EH (cell line): ENCODE measurements at places on chromosomes 3 and 15.

DNA sequence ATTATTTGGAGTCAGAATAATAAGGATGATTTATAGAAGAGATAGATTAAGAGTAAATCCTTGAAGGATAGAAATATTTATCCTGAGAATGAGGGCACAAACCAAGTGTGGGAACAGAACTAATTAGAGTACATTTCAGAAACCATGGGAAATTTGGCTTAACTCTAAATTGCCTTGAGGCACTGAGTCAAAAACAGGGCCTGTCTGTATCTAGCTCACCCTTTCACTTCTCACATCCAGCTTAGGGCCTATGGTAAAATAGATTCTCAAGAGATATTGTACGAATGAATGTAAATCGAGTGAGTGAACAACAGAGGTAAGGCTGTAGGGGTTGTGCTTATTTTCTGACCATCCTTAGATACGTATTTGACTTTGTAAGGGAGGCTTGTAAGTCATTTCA lies 586.1 kb upstream of the DPPA4 start:
- DNase-seq: peak; percentile 72

- peak; percentile 71 for DNase-seq
These were observed 114.6 kb downstream of the NFKBIZ start for GRCh38 chr3:101963902-101964362.

- DNase-seq: no peak
These were observed at the start of gene GRIP2 for GRCh38 chr3:14539742-14540491. Gene GRIP2, minus strand, starts transcription at chr3:14540342. Its CDS starts 34 bp downstream, at chr3:14540308.

DNA sequence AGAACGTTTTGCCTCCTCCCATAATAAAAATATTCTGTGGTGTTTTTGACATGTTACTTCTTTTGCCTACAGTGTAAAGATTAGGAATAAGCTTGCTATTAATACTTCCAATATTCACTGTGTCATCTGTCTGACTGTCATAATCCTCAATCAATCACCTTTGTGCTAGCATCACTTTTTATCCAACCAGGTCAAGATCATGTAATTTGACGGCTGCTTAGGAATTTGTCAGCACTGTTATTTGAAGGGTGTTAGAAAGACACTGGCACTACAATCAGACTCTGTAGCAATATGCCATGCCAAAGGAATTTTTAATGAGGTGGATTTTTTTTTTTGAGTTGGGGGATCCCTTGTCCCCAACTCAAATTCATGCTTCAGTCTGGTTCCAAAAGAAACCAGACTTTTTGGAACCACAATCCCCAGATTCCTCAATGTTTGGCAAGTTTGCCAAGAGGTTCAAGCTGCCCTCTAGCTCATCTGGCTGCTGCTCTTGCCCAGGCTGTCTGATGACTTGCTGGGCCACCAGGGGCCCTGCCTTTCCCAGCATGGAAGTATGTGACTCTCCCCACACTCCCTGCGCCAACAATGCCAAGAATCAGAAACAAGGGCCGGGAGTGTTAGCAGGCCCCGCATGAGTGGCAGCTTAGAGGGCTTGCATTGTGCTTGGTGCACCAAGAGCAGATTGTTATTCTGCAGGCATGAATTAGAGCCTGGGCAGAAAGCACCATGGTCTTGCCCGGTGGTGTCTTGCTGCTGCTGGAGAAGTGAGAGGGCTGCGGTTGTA lies 58.6 kb upstream of the TSC22D2 start:
- peak; percentile 68 for DNase-seq

DNA sequence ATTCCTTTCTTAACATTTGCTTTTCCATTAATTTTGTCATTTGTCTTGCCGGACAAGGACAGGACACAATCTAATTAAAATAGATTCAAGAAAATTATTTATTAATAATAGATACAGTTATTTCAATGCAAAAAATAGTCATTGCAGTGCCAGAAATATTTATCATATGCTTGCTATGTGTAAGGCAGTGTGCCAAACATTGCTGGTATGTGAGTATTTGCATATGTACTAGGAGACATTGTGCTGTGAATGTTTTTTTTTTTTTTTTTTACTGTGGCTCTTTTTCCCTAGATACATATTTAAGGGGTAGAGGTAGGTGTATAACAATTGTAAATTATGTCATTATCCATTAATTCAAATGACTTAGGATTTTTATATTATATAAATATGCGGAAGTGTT lies 23.3 kb downstream of the SPRED1 start:
- peak; percentile 66 for DNase-seq

DNA sequence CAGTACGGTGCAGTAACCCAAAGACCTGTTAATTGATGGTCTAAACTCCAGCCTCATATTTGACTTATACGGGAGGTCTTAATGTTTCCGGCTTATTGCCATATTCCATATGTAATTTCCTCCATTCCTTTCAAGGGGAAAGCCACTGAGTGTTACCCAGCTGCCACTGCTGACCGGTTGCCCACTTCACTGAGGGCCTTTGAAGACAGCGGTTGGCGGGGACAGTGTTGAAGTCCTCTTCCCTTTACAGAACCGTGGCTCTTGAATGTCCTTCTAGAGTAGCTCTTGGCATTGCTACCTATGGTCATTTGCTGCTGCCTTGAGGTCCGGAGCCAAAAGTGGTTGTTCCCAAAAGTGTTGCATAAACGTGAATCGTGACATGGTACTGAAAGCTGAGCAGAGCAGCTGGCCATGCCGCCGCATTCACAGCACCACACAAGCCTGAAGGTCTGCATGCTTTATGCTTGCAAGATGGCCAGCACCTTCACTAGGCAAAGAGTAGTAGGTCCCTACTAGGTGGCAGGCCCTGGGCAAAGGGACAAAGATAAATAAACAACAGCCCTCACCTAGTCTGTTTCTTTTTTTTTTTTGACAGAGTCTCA lies 51.7 kb upstream of the CTDSPL start:
- no peak for DNase-seq

- peak; percentile 59 for DNase-seq
These were observed 250.5 kb downstream of the UACA start for GRCh38 chr15:70512772-70513362.

DNA sequence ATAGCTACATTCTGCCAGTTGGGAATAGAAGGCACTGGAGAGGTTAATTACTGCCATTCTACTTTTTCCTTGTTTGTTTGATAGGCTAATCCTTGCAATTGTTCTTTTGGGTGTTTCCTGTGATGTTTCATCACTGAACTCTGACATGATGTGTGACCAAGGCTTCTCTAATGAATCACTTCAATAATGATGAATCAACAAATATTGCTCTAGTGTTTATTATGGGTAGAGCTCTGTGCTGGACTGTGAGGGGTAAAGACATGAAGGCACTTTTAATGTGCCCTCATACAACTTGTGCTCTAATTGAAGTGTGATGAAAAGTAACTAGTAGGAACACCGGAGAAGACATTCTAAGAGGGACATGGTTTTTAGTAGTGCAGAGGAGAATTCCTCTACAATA lies 233.6 kb downstream of the WDR72 start:
- no peak for DNase-seq

GRCh38 chr15:68775671-68776476 lies 44.8 kb downstream of the ANP32A start:
- DNase-seq: peak; percentile 16

DNA sequence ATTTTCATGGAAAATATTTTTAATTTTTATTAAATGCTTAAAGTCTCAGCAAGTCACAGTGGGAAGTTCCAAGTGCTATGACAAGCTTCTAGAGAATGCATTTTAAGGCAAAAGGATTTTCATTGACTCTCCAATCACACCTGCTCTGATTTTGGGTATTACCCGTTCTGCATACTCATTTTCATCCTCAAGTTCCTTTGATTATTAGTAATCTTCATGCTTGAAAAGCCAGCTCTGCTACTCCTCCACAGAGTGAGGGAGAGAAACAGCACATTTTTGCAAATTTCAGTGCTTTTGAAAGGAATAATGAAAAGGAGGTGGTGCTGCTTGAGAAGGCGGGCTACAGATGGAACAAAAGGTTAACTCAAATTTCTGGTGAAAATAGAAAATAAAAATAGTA lies 450.7 kb downstream of the NSUN3 start:
- DNase-seq: no peak

GRCh38 chr3:184323696-184324095 lies 9.3 kb downstream of the EIF4G1 start:
- DNase-seq: no peak

- DNase-seq: no peak
These were observed 25.9 kb downstream of the HSPBAP1 start for GRCh38 chr3:122767540-122768372.

- no peak for DNase-seq
These were observed 2.6 kb upstream of the ACOX2 start for GRCh38 chr3:58539626-58540025.

DNA sequence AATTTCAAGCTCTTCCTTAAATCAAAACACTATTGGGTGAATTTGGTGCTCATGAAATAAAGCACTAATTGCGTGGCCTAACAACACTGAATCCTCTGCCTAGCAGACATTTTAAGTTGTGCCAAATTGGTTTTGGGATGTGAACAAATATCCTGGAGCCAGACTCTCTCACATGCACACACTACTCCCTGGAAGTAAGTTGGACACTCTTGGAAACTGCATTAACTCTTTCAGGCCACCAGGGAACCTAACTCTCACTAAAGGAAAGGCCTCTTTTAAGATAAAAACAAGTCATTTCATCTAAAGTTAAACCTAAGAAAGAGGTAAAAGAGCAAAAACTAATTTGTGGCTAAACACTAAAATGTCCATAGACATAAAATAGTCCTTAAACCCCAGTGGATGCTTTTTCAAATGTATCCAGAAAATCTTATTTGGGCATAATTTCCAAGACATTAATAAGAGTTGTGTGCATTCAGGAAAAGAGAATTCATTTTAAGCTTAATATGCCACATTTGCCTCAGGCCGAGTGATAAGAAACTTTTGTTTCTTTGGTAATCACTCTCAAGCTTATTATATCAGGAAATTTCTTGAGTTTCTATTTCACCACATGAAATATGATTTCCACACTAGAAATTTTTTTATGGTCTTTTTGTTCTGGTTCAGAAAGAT lies 61.8 kb downstream of the ZBTB20 start:
- DNase-seq: peak; percentile 8

DNA sequence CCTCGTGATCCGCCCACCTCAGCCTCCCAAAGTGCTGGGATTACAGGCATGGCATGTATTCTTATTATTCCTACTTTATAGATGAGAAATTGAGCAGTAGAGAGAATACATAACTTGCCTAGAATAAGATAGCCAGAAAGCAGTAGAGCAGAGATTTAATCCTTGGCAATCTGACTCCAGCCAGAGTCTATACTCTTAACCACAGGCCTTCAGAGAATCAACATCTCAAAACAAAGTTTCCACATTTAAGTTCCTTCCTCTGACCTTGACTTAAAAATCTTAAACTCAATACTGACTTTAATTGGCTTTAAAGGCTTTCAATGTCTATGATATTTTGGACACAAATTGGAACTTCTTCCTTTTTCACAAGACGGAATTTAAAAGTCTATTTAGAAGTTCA lies 37.1 kb downstream of the ZNF106 start:
- DNase-seq: no peak

DNA sequence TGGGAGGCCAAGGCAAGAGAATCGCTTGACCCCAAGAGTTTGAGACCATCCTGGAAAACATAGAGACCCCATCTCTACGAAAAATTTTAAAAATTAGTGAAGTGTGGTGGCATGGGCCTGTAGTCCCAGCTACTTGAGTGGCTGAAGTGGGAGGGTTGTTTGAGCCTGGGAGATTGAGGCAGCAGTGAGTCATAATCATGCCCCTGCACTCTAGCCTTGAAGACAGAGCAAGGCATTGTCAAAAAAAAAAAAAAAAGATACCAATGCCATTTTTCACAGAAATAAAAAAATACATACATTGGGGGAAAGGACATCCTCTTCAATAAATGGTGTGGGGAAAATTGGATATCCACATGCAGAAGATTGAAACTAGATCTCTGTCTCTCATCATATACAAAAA lies 74.6 kb downstream of the CERS3 start:
- DNase-seq: no peak

- DNase-seq: no peak
These were observed 2.9 kb downstream of the FBXL22 start for GRCh38 chr15:63600001-63600615.

- DNase-seq: no peak
These were observed 6.4 kb downstream of the PDE8A start for GRCh38 chr15:84987949-84988624.

DNA sequence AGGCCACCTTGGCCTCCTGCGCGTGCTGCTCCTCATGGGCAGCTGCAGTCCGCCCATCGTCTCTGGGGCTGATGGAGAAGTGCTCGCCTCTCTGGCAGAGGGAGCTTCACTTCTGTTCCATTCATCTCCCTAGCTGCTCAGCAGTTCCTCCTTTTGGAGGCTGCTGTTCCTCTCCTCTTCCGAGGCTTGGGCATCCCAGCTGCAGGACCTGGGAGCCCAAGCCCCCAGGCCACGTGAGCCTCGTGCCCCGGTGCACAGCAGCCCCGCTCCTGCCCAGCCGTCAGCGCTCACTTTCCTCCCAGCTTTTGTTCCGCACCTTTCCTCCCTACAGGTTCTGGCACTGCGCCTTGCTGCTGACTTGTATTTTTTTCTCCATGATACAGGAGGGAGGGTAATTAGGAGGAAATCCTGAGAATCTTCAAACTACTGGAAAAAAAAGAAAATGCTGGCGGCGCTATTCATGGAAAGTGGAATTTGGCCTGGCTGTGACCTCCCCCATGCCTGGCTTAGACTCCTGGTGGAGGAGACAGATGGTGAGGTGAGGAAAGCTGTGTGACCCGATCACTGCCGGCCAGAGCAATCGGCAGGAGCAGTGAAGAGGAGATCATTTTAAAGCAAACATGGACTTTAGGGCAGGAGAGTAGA lies 210.1 kb downstream of the CHST2 start:
- peak; percentile 33 for DNase-seq

DNA sequence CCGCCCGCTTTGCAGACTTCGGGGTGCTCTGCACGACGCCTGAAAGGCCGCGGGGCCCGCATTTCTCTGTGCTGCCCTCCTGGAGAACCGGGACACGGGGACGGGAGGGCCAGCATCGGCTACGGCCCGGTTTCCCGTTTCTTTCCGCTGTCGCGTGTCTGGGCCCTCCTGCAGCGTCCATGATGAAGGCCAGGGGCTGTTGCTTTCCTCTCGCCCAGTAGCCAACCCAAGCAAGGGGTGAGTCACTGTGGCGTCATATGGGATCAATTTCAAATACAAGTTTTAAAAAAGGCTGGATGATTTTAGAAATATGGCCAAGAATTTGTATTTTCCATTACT lies 435 bp downstream of the SLC35G2 start:
- peak; percentile 81 for DNase-seq

DNA sequence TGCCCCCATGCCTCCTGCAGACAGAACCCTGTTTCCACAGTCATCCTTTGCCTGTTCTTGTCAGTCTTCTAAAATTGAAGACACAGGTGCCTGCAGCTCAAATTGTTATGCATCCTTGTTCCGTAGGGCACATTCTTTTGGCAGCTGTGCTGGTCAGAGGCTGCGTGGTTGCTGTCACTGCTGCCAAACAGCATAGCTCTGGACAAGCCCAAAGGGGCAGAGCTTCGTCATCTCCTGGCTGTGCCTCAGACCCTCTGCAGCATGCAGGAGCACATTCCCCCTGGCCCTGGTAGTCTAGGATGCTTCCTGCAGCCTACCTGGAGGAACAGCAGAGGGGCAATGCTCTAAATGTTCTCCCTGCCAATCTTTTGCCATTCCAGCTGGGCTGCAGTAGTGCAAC lies 2.1 kb upstream of the FBXL22 start:
- no peak for DNase-seq
